Small intestine (tissue), 16 donors: ENCODE measurements at places on chromosomes 4 and X. TPM values are rescaled to one million over a fixed set of nuclear protein-coding genes. Genes with fewer than 3 reads are reported as not detected.

PLRG1 gene
- polyA plus RNA-seq: 44.4 TPM

ARHGEF38 gene
- polyA plus RNA-seq: 2.2 TPM

TMPRSS11D gene
- polyA plus RNA-seq: not detected

TNMD gene
- 0.62 TPM for polyA plus RNA-seq

GSX2 gene
- not detected for polyA plus RNA-seq

SEPSECS gene
- polyA plus RNA-seq: 11.1 TPM

TMPRSS11B gene
- not detected for polyA plus RNA-seq

HGFAC gene
- polyA plus RNA-seq: not detected

GPR34 gene
- polyA plus RNA-seq: 10.1 TPM

VEGFD gene
- 1.1 TPM for polyA plus RNA-seq

DNA sequence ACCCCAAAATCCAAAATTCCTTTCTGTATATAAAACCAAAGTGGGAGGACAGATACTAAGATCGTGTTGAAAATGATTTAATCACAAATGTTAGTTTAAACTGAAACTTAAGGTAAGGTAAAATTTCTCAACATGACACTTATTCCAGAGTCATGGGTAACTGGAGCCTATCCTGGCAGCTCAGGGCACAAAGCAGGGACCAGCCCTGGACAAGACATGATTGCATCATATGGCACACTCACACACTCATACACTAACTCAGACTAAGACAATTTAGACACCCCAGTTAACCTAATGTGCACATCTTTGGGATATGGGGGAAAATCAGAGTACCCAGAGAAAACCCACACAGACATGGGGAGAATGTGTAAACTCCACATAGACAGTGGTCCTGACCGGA lies 244.1 kb upstream of the TEX13A start:
- no peak for DNase-seq

DNA sequence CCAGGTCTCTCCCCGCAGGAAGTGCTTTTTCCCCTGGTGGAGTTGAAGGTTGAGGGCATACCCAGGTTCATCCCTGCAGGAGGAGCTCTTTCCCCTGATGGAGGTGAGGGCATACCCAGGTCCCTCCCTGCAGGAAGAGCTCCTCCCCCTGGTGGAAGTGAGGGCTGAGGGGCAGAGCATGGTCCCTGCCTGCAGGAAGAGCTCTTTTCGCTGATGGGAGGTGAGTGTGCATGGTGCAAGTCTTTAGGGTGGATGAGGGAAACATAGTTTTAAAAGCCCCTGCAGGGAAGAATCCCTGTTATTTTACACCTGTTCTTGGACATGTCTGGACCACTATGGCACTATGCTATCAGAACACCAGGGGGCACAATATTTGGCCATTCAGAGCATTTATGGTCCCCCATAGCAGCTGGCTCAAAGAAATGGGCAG lies 43.7 kb upstream of the PUDP start:
- no peak for DNase-seq

GRCh38 chr4:5511791-5512190 lies 196.6 kb downstream of the EVC2 start:
- DNase-seq: no peak

DNA sequence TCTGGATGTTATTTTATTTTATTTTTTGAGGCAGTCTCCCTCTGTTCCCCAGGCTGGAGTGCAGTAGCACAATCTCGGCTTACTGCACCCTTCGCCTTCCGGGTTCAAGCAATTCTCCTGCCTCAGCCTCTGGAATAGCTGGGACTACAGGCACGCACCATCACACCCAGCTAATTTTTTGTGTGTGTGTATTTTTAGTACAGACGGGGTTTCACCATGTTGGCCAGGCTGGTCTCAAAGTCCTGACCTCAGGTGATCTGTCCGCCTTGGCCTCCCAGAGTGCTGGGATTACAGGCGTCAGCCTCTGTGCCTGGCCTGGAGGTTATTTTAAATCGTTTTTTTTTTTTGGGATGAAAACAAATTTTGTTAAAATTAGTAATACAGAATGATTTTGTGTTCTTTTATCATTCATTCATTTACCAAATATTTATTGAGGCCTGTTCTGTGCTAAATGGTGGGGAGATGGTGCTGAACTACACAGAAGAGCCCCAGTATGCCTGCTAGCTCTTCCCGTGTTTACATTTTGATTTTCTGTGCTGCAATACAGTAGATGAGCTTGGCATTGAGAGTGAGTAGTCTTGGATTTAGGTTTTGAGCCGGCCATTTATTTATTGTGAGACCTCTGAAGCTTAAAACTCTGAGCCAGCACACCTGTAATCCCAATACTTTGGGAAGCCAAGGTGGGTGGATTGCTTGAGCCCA lies 22.7 kb downstream of the ADD1 start:
- DNase-seq: no peak

DNA sequence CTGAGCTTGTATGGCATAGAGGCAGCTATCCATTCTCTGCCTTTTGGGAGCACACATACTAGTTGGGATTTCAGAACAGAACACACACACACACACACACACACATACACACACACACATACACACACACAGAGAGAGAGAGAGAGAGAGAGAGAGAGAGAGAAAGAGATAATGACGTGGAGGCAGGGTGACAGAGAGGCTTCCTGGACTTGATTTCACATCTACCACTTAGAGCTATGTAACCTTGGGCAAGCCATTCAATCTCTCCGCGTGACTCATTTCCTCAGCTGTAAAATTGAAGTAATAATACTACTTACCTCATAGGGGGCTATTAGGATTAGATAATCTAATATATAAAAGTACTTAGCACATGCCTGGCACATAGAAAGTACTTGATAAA lies 12.3 kb upstream of the GRIA3 start:
- peak; percentile 27 for DNase-seq

- DNase-seq: peak; percentile 0
These were observed 87.9 kb upstream of the WDR1 start for GRCh38 chr4:10204401-10205058.

- DNase-seq: no peak
These were observed 13.5 kb downstream of the EMCN start for GRCh38 chr4:100504086-100504874.

GRCh38 chr4:137609718-137610430 lies 77.6 kb upstream of the PCDH18 start:
- DNase-seq: peak; percentile 14

DNA sequence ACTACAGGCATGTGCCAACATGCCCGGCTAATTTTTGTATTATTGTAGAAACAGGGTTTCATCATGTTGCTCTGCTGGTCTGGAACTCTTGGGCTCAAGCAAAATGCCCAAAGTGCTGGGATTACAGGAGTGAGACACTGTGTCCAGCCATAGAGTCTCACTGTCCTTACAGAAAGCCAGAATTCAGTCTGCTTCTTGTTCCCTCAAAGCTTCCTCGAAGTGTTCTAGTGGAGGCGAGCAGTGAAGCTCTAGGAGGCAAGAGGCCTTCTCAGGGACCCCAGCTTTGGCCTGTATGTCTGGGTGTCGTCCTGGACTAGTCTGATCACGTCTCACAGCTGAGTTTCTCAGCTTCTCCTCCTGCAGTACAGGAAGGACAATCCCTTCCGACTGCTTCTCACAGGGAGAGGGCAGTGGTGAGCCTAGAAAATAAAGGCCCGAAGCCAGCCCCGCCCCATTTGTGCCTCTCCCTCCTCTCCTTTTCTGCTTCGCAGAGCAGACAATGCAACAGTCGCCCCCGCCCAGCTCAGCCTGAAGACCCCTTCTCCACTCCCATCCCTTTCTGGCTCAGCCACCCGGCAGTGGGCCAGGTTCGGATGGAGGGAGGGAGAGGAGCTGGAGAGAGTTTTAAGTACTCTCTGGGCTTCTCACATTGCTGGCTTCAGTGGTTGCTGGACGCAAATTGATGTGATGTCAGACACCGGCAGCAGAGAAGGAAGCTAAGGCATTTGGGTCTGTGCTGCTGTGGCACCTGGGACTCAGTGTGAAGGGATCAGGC lies 11.1 kb upstream of the FAM3A start:
- peak; percentile 80 for DNase-seq

DNA sequence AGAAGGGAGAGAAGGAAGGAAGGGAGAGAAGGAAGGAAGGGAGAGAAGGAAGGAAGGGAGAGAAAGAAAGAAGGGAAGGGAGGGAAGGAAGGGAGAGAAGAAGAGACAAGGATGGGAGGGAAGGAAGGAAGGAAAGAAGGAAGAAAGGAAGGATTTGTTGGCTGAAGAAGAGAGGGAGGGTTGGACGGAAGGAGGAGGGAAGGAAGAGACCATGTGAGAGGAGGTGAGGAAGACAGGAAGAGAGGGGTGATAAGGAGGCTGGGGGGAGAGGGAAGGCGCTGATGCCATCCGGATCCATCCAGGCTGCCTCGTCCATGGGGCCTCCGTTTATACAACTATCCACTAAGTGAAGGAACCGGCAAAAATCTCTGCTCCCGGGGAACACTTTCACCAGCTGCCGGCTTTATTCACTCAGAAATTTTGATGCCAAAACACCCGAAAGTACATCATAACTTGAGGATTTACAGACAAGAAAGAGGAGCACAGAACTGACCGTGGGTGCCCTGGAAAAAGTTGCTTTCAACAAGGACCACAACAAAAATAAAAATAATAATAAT lies 14.9 kb downstream of the DHRSX start:
- no peak for DNase-seq

- no peak for DNase-seq
These were observed 33.6 kb upstream of the ARX start for GRCh38 chrX:25049357-25049756.

- DNase-seq: no peak
These were observed 24.4 kb downstream of the PLAC1 start for GRCh38 chrX:134633832-134634231.

DNA sequence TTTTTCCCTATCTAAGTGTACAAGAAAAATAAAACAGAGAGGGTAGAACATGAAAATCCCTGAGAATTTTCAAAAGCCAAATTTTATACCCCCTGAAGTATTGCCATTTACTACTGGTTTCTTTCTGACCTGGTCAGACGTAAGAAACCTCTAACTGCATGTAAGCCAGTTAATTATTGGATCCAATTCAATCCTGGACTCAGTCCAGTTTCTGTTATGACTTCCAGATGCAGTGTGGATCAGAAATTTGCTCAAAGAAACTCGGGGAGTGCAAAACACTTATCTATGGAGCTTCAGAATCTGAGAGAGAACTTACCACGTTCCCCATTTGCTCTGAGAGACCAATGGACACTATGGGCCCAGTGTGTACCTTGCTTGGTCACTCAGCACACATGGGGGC lies 383.5 kb downstream of the KLHL4 start:
- no peak for DNase-seq

- no peak for DNase-seq
These were observed 27.4 kb downstream of the GBA3 start for GRCh38 chr4:22720091-22720490.

- DNase-seq: no peak
These were observed 209.5 kb downstream of the PARM1 start for GRCh38 chr4:75142382-75142781.

- no peak for DNase-seq
These were observed 44.3 kb downstream of the TMEM131L start for GRCh38 chr4:153510252-153511001.

DNA sequence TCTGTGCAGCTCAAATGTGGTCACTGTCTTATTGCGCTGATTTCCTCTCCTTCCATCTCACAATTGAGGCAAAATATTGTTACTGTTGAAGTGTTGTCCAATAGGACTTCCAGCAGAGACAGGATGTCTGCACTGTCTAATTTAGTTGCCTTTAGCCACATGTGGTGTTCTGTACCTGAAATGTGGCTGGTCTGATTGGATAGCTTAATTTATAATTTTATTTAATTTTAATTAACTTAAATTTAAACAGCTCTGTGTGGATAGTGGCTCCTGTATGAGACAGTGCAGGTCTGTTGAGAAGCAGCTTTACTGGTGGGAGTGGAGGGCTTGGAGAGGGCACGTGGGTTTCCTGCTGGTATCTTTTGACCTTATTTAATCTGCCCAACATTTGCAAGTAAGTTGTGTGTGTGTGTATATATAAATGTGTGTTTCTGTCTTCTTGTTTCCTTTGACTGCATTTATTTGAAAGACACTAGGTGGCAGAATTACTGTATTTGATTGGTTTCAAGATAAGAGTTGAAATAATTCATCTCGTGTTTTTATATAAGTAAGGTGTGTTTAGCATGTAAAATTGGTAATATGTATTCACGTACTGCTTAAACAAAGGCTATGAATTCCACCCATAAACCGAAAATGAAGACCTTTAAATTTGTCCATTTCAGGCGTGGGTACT lies 55.3 kb upstream of the MSANTD1 start:
- DNase-seq: no peak

DNA sequence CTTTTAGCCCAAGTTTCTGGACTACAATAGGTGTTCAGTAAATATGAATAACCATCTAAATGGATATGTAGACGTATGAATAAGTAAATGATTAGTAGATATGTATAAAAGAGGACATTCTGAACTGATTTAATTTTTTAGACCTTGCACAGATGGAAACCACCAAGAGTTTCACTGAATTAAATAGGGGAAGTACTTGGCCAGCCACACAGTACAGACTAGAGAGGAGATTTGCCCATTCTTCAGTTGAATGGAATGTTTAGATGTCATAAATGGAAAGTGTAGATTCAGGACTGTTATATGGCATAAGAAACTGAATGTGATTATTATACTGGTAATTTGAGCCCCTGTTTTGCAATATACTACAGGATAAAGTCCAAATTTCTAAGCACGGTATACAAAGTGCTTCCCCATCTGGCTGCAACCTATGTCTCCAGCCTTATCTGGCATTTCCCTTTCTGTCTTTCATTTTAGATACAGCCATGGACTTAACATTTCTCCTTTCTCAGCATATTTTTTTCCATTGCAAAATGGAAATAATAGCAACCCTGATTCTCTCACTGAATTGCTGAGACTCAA lies 137.8 kb upstream of the HS3ST1 start:
- peak; percentile 91 for DNase-seq

- DNase-seq: no peak
These were observed 76.9 kb upstream of the CAMK2D start for GRCh38 chr4:113838460-113838859.

- no peak for DNase-seq
These were observed 8.3 kb upstream of the TLR8 start for GRCh38 chrX:12898073-12898472.

- DNase-seq: no peak
These were observed 96.2 kb downstream of the CDS1 start for GRCh38 chr4:84678976-84679744.

- DNase-seq: no peak
These were observed 819.3 kb downstream of the PCDH7 start for GRCh38 chr4:31539284-31540069.

DNA sequence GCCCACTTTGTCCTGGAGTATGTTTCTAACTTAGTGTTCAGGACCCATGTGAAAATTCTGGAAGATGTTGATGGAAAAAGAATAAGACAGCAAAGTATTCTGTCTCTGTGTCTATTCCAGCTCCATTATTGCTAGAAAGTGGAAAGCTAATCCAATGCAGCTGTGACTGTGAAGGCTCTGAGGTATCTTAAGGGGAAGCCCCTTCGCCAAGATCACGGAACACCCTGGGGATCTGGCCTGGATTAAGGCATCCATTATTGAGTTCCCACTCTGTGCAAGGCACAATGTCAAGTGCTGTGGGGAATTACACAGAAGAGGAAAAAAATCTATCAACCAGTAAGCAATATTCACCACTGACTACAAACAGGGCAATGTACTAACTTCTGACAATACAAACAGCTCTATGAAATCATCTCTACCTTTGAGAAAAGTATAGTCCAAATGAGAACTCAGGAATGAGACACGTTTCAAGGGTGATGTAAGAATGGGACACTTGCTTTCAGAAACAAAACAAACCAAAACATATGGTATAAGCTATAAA lies 222.1 kb downstream of the LDB2 start:
- no peak for DNase-seq
